Hematopoietic multipotent progenitor cell (in vitro differentiated cells): ENCODE measurements at places on chromosomes 11 and 22.

DNA sequence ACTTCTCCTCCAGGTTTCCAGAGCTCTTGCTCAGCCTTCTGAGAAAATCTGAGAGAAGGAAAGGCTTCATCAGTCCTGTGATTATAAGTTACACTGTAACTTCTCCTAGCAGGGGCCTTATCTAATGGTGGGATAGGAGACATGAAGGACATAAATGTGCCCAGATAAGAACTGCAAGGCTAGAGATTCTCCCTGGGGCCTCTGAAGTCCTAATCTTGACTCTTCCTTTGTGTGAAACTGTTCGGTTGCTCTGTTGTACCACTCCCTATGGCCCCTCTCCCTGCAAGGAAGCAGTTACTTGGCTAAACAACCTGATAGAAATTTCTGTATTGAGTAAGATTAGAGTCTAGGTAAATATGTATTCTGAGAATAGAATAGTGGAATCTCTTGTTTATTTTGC lies 780.9 kb downstream of the ETS1 start:
- DNase-seq = no peak

GRCh38 chr11:119816660-119817059 lies 87.7 kb upstream of the NECTIN1 start:
- DNase-seq = peak; percentile 5

- DNase-seq = no peak
Observed at GRCh38 chr11:76603202-76603601, 67.3 kb downstream of the LRRC32 start.

- no peak for DNase-seq
Observed at GRCh38 chr11:12723421-12724300, 49.4 kb downstream of the TEAD1 start.

DNA sequence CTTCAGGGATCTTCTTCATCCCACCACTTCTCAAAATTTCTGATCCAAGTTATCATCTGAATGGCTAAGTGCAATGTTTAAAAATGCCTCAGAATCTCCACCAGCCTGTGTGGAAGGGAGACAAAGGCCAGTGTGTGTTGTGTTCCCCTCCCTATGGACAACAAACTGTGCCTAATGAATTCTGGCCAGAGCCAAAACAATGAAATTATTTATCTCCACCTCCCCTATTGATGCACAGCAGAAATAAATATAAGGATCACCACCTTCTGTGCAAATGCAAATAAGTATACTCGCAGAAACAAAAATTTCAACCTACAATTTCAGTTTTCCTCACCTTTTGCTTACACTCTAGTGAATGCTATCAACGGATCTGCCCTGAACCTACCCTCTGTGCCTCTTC lies 75.8 kb downstream of the GAB2 start:
- no peak for DNase-seq

DNA sequence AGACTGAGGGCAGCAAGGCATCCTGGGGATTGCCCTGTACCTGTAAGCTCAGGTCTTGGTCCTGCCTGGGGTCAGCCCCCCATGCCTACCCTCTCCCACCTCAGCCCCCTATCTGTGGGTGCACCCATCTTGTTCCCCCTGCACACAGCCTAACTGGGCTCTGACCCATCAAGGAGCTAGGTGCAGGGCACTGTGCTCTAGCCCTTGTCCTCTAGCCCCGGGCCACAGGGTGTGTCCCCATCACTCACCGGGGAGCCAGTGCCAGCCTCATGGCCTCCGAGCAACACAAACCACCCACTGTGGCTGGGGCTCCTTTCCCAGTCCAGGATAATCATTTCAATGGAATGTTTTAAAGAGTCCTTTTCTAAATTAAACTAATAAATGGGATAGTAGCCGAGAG lies 293.9 kb upstream of the PLET1 start:
- DNase-seq = no peak

DNA sequence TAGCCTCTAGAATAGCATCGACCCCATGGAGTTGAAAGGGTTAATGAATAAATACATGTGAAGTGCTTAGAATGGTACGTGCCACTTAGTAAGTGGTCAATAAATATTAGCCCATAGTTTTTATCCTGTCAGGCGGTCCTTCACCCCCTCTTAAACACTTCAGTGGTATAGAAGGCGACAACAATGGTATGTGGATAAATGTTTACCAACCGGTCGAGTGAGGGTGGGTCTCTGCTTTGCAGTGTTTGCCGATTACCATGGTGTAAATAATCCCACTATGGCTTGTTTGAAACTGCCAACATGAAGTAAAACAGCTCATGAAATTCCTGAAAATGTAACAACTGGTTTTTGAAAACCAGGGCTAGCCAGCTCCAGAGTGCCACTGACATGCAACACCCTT lies 541.2 kb downstream of the BUD13 start:
- DNase-seq = no peak

DNA sequence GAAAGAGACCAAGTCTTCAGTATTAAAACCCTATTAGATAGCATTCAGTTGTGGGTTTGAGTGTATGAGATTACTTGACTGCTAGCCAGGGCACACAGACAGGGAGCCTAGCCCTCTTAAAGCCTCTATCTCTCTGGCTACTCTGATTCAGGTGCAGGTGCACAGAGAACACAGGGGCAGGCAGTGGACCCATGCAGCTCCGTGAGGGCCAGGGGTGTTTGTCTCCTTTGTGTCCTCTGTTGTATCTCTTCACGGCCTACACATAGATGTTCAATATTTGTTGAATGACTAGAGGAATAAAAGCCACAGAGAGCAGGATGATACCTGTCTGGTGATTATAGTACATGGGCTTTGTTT lies 21.5 kb upstream of the AIFM3 start:
- no peak for DNase-seq

DNA sequence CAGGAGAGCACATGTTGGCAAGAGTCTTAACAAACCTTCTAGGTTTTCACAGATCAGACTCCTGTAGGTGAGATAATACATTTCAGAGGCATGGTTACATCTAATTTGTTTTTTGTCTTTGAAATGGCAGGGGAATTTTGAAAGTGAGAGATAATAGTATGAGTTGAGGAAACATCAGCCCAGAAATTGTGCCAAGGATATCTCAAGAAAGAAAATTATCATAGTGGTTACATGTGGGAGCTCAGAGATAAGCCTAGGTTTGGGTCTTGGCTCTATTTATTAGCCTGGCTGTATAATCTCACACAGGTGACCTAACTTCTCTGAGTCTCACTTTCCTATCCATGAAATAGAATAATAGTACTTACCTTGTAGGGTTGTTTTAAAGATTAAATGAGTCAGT lies 443 bp downstream of the BTBD18 start:
- no peak for DNase-seq

DNA sequence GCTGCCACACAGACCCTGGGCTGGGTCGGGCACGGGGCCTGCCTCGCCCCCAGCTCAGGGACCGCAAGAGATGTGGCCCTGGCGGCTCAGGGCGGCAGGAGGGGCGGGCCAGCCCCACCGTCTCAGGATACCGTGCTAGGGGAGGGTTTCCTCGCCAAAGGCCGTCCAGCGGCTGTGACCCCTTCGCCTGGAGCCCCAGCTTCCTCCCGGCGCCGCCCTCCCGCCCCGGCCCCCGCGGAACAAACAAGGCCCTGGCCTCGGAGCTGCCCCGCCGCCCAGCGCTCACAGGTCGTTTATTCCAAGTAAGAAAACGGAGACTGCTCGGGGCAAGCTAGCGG lies 543 bp upstream of the AP2A2 start:
- DNase-seq = no peak

DNA sequence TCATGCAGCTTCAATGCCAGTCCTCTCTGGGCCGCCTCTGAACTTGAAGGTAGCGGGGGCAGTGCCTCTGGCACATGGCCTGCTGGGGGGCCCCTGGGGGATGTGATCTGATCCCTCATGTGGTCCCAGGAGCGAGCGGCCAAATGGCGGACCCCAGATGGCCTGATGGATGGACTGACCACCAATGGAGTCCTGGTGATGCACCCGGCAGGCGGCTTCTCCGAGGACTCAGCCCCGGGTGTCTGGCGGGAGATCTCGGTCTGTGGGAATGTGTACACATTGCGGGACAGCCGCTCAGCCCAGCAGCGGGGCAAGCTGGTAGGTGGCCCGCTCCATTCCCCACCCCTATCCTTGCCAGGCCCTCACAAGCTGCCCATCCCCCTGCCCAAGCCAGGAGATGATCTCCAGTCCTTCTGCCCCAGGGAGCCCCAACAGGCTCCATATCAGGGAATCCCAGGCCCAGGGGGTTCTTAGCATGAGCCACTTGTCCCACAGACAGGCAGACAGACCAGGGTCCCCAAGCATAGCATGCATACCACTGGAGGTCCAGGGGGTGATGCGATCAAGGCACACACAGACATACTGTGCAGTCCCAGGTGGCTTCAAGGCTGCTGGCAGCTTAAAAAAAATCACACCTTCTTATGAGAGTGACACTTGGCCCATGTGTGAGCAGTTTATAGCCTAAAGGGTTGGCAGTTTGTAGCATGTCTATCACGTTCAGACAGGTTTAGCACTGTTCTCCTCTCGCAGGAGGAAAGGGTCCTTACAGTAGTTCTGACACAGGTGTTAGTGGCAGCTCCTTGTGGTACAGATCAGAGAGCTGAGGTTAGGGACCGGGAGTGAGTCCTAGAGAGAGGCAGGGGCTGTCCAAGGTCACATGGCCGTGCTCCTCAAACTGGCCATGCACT lies 6.4 kb upstream of the DPP3 start:
- DNase-seq = no peak

- DNase-seq = no peak
Observed at GRCh38 chr11:112863305-112863704, 97.9 kb upstream of the NCAM1 start.

DNA sequence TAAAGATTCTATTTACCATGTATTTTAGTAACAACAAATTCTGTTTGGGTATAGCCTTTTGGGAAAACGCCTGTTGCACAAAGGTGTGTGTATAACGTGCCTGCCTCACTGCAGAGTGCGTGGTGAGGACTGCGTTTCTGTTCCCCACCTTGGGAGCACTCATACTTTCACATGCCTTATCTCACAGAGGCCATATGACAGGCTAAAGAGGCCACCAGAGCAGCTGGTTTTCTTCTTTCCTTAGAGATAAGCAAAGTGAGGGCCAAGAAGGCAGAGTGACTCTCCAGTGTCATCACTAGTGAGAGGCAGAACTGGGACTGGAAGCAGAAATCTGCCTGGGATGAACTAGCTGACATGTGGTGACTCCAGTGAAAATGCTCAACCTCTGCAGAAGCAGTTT lies 369.2 kb upstream of the NARS2 start:
- no peak for DNase-seq

- no peak for DNase-seq
Observed at GRCh38 chr22:23547818-23548500, 32.1 kb downstream of the IGLL1 start.

DNA sequence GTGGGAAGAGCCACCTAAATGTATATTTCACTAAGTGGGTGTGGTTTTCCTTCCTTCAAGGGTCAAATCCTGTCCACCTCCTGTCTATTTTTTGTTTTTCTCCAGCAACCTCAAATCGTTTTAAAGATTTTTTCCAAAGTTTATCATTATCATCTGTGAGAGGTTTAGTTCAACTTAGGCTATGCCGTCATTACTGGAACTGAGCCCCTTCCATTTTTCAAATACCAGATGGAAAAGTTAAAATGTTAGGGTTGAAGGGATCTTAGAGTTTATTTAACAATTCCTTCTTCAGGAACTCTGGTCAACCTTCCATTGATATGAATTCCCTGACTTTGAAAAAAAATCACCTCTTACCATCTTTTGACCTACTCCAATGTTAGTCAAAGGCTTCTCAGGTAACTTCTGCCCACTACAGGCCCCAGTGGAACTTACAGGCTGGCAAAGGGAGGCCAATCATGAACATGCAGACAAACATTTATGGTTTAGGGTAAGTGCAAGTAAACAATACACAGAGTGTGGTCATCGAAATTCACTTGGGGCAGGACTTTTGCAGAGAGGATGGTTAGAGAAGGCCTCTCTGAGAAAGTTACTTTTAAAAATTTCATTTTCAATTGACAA lies 45.2 kb downstream of the SYN3 start:
- DNase-seq = peak; percentile 2

DNA sequence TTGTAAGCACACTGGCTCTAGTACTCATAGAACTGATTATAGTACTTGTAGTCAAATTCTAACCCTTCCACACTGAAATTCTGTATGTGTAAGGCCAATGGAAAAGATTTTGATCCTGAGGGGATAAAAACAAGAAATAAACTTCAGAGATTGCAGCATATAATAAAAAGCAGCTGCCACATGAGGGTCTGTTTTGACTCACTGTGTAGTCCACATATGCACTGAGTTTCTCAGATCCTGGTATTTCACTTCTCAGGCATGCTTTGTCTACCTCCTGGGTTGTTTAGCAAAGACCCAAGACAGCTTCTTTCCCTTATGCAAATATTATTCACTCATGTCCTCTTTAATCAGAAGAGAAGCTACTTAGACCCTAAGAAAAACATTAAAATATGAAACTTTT lies 71.1 kb upstream of the SLC5A12 start:
- no peak for DNase-seq

- DNase-seq = no peak
Observed at GRCh38 chr11:73292525-73292894, 15.6 kb upstream of the ARHGEF17 start.

DNA sequence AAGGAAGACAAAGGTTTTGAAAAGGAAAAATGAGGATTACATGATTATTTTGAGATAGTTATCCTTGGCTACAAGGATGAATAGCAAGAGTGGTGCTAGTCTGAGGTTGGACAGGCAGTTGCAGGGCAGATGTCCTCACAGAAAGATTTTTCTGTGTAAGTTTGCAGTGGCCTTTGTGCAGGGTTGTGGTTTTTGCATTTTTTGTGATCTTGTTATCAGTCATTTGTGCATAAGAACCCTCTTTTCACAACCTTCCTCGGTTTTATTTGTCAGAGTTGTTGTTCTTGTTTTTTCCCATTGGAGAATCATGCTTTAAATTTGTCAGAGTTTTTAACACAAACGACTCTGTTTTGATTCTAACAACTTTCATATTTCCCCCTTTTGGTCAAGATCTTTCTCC lies 1.4 kb downstream of the CCDC134 start:
- DNase-seq = no peak

DNA sequence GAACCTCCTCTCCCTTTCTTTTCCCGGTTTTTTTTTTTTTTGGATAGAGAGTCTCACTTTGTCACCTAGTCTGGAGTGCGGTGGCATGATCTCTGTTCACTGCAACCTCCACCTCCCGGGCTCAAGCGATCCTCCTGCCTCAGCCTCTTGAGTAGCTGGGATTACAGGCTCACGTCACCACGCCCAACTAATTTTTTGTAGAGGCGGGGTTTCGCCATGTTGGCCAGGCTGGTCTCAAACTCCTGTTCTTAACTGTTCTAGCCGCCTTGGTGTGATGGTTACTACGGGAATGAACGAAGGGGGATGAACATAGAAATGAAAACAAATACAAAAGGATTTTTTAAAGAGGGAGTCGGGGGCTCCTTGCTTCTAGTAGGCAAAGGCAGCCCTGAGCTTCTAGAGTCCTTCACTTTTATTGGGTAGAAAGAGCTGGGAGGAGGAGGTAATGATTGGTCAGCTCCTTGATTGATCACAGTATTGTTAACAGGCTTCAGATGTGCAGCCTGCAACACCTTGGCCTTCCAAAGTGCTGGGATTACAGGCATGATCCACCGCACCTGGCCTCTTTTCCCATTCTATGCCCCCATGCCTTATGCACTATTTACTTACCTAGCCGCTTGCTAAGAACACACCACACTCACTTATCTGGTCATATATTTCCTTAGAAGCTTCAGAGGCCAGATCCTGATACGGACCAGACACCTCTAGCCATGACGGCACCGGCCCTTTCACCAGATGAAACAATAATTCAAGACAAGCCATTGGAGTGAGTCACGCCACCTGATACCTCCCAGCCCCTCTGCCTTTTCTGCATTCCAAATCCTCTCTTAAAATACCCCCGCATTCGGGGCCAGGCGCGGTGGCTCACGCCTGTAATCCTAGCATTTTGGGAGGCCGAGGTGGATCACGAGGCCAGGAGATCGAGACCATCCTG lies 20.7 kb downstream of the SUSD2 start:
- no peak for DNase-seq
